ENCODE measurements at places on chromosomes 1 and 21.

DNA sequence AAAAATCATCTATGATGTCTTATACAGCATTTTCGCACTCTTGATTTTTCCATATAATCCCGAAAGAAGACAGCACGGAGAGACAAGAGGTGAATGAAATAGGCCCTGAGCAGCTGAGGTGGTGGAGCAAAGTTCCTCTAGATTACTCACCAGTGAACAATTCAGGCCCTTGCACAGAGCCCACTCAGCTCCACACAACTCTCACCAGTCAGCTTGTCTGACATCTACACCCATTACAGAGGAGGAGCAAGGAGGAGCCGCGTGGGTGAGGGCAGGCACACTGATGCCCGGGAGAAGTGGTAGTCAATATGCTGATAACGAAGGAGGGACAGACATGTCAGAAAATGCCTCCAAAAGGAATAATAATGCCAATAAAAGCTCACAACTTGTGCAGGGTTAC is 59.9 kb downstream of the DNM3 start:
- no peak for DNase-seq

- DNase-seq: no peak
Observed at GRCh38 chr1:61327436-61327835, 245.1 kb downstream of the NFIA start.

GRCh38 chr1:112995890-112996289 is 39.9 kb upstream of the SLC16A1 start:
- DNase-seq: no peak

GRCh38 chr1:7471836-7472235 is 299.3 kb upstream of the VAMP3 start:
- peak; percentile 81 for DNase-seq

DNA sequence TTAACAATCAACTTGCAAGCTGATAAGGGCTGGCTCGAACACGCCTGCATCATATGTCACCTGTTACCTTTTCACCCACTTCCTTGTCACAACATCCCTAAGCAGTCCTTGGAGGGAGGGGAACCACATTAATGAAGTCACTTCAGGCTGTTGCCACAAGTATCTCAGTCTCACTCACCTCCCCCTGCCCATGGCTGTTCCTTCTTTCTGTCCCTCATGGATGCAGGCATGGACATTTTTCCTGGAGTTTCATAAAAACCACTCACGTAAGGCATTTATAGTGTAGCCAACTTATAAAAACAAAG is 76.8 kb upstream of the ANGPTL1 start:
- no peak for DNase-seq

GRCh38 chr1:194024659-194025058 is 838.2 kb upstream of the B3GALT2 start:
- DNase-seq: peak; percentile 88

- no peak for DNase-seq
Observed at GRCh38 chr1:9629445-9630201, 21.9 kb upstream of the PIK3CD start.

GRCh38 chr1:31795096-31795675 is 20.6 kb downstream of the SPOCD1 start:
- no peak for DNase-seq

- no peak for DNase-seq
Observed at GRCh38 chr1:218991089-218991488, 182.6 kb upstream of the LYPLAL1 start.

DNA sequence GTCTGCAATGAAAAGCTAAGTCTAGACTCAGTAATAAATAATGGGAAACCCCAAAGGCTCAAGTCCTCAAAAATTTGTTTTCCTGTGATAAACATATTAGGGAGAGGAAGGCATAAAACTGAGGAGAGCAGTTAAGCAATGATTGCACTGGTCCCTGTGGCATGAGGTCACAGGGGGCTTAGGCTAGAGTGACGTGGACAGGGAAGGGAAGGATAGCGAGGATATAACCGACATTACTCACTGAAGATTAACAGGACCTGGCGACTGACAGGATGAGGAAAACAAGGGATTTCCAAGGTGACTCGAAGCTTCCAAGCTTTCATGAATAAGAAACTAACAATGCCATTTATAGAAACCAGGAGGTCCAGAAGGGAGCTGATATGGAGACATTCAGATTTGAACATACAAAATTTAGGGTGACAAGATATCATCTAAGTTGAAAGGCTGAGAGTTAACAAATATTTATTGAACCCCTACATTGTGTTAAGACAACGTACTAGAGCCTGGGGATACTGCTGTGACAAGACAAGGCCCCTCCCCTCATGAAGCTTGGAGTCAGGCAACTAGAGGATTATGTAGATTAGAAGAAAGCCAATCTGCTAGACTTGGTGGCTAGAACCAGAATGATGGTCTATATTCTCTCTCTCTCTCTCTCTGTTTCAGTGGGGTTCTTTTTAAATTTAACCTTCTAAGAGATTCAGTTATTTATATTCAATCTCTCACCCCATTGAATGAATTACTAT is 33.2 kb upstream of the PKN2 start:
- DNase-seq: peak; percentile 48

GRCh38 chr21:34545079-34545884 is 33.3 kb upstream of the KCNE1 start:
- peak; percentile 91 for DNase-seq

DNA sequence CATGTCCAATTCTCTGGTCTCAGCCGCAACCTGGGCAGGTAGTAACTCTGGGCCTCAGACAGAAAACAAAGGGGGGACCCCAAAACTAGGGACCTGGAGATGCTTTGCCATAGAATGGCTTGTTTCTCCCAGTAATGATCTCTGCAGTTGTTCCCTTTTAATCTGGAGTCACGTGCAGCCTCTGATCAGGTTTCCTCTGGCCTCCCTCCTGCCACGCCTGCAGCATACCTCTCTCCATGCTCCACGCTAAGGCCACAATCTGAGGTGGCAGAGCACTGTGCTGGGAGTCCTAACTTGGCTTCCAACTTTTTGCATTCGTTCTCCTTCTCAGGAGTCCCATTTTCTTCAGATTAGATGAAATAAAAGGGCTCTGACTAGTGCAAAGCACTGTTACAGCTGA is 1.9 kb downstream of the PABPC4 start:
- no peak for DNase-seq

GRCh38 chr1:196577386-196577785 is 30.9 kb downstream of the KCNT2 start:
- no peak for DNase-seq

DNA sequence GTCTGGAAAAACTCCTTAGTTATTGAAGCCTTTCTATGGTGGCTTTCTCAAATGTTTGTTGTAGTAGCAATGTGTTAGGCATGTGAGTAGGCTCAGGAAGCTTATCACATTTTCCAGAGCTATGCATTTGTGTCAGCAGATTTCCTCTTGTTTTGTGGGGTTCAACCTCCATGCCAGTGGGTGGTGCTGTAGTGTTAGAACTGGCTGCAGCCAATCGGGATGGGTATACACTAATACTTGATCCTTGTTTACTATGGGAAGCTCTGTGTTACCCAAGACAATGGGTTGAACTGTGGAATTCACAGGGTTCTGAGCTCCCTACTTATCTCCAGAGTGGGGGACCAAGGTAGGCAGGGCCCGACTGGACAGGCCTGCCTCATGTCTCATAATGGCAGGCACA is 348.5 kb upstream of the ADAMTS5 start:
- no peak for DNase-seq

GRCh38 chr1:162835157-162835899 is 25.6 kb downstream of the CCDC190 start:
- peak; percentile 22 for DNase-seq

GRCh38 chr21:33069994-33070743 is at the start of gene OLIG1:
OLIG1 (plus strand) TSS chr21:33070141; CDS start chr21:33070247, 106 bp downstream.
- peak; percentile 4 for DNase-seq

GRCh38 chr1:212819726-212820125 is 27.7 kb downstream of the SPATA45 start:
- DNase-seq: no peak

- DNase-seq: no peak
Observed at GRCh38 chr1:111476761-111477309, 3.1 kb downstream of the C1orf162 start.

DNA sequence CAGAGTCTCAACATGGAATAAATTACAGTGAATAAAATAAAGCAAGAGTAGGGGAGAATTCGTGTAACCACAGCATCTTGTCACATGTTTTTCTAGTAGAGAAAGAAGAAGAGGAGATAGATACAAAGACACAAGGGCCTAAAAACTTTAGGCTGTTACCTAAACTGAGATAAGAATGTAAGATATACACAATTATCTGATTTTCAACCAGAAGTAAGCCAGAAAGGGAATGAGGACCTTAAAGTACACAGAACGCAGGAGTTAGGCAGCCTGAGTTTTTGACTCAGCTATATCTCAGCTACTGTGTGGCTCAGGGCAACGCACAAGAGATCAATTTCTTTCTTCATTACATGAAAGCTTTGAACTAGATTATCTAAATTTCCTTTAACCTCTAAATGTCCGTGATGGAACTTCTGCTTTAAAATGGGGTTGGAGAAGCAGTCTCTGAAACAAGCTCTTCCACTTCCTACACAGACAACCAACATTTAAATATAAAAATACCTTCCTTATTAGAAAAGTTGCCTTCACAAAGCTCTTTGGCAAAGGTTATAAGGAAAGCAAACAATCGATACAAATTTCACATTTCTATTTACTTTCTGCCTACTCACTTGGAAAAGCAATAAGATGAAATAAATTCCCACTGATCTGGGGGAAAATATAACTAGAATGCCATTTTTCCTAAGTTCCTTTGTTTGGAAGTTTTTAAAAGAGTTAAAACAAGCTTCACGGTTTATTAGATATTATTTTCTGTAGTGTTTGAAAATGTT is 5.2 kb upstream of the RGS13 start:
- no peak for DNase-seq

GRCh38 chr1:86478416-86479156 is 9.9 kb downstream of the CLCA1 start:
- no peak for DNase-seq
